ENCODE measurements at places on chromosomes 4 and X. TPM values are rescaled to one million over a fixed set of nuclear protein-coding genes. Genes with fewer than 3 reads are reported as not detected.

- DNase-seq = no peak
Observed at GRCh38 chr4:71300964-71301363, 37.9 kb upstream of the SLC4A4 start.

DNA sequence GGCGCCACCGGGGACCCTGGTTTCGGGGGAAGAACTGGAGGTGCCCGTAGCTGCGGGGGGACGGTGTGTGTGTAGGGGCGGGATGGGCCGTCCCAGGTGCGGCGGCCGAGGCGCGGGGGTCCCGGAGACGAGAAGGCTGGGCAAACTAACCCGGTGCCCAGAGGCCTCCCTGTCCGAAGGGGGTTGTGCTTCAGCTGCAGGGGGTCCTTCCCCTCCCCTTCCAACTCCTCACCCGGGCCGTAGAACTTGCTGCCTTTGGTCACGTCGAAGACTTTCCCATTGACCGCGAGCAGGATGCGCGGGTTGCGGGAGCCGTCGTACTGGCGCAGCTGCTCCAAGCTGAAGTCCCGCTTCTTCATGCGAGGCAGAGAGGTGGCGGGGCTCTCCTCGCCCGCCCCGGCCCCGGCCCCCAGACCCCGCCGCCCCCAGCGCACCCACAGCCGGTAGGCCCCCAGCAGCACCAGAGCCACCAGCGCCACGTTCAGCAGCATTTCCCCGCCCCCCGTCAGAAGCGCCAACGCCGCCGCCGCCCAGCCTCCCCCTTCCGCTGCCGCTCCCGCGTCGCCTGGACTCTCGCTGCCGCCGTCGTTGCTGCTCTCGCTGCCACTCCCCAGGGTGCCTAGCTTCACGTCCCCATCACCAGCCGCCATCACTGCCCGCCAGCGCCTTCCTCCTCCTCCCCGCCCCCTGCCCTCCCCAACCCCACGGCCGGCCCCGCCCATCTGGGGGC is at the start of gene PGRMC2:
Gene PGRMC2, minus strand, starts transcription at position 673 of the 730 bp plus-strand sequence. Its CDS starts 23 bp downstream, at position 650.
- DNase-seq = no peak

RPA4 gene
- polyA plus RNA-seq = not detected

GRCh38 chr4:117623326-117623725 is 411.0 kb upstream of the NDST3 start:
- DNase-seq = no peak

TLR6 gene
- polyA plus RNA-seq = 0.44 TPM

- no peak for DNase-seq
Observed at GRCh38 chr4:84862064-84862463, 104.4 kb downstream of the WDFY3 start.

DNA sequence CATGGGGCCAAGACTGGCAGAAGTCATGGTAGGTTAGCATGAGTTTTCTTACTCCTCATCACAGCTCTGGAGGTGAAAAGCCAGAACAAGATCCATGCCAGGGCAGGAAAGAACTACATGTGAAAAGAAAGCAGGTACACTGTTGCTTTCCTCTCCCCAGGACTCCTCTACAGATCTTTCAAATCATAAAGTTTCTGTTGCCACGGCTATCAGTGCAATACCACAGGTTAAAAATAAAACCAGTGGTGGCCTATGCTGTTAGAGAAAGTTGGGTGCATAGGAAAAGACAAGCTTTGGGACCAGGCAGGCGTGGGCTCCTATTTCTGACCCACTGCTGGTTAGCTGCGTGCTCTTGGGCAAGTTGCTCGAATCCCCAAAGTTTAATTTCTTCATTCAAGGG is 81.4 kb downstream of the SH3RF1 start:
- no peak for DNase-seq

GRCh38 chr4:53541577-53542206 is 49.6 kb downstream of the LNX1 start:
- DNase-seq = no peak

- no peak for DNase-seq
Observed at GRCh38 chrX:30653415-30654131, at the start of gene GK. GK (plus strand) TSS chrX:30653423; CDS start chrX:30653538, 115 bp downstream.

GRCh38 chr4:100804576-100805360 is 286.9 kb upstream of the EMCN start:
- DNase-seq = no peak

DNA sequence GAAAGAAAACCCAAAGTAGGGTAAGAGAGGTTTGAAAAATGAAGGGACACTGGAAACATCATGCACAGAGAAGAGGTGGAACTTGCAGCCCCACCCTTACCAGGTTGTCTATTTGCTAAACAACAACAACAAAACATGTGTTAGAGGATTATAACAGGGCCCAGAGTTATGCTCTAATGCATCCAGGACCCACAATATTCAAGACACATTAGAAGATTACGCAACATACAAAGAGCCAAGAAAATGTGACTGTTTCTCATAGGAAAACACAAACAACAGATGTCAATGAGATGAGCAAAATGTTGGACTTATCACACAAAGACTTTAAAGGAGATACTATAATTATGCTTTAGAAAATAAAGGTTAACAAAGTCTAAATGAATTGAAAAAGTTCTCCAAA is 128.5 kb downstream of the LRBA start:
- no peak for DNase-seq

GRCh38 chr4:118923891-118924290 is 35.2 kb downstream of the SYNPO2 start:
- no peak for DNase-seq

SMIM14 gene
- polyA plus RNA-seq = 53.9 TPM

MAGEA8 gene
- 0.14 TPM for polyA plus RNA-seq

DNA sequence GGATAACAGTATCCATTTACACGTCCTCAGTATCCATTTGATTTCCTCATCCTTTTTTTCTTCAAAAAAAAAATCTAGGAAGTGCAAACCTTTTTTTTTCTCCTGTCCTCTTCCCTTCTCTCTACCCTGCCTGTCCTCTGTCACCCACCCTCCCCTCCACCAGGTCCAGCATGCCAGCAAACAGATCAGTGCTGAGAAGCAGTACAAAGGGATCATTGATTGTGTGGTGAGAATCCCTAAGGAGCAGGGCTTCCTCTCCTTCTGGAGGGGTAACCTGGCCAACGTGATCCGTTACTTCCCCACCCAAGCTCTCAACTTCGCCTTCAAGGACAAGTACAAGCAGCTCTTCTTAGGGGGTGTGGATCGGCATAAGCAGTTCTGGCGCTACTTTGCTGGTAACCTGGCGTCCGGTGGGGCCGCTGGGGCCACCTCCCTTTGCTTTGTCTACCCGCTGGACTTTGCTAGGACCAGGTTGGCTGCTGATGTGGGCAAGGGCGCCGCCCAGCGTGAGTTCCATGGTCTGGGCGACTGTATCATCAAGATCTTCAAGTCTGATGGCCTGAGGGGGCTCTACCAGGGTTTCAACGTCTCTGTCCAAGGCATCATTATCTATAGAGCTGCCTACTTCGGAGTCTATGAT is 1.7 kb downstream of the SLC25A4 start:
- no peak for DNase-seq

PAGE1 gene
- not detected for polyA plus RNA-seq

DNA sequence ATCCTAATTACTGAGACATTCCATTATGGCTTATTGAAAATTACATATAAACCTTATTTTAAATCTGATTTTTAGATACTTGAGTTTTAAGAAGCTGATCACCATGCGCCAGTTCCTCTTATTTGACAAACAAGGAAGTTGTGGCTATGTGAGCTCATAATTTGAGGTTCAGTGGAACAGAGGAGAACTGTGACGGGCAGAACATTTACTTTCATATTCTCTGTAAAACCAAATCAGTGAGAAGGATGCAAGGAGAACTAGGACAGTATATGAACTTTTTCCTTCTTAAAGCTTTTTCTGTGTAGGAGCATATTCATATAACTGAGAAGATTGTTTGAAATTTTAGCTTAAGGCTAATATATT is 25.3 kb downstream of the STIM2 start:
- DNase-seq = no peak

DNA sequence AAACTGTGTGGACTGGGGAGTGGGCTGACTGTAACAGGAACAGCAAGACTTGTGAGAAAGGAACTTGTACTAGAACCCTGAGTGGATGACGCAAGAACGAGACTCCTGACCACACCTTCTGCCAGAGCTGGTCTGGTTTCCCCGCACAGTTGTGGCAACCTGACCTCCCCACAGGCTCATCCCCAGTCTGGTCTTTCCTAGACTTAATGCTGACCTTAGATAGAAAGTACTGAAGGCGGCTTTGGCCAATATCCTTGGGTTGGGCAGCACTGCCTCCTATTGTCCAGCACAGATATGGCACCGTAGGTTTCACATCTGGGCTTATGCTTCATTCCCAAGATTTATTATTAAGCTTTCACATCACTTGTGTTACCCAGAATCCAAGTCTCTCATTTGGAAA is 137.8 kb upstream of the FRG1 start:
- no peak for DNase-seq

- no peak for DNase-seq
Observed at GRCh38 chr4:4659871-4660651, 118.2 kb upstream of the STX18 start.

DNA sequence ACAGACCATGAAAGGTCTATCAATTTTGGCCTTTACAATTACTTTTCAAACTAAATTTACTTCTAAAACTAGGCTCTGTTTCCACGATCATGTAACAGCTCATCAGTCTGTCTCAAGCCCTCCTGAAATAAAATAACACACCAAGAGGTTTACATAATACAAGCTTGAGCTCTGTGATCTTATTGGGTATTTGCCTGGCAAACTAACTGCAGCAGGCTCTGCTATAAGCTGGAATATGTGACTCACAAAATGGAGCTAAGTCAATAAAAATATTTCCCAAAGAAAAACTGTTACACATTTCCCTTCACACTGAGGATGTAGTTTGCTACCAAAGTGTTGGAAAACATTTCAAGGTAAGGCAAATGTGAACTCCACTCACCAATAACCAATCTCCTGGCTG is 94.7 kb upstream of the GPM6B start:
- DNase-seq = no peak

- DNase-seq = no peak
Observed at GRCh38 chr4:123345137-123345934, 51.3 kb upstream of the SPRY1 start.

UCP1 gene
- polyA plus RNA-seq = 0.30 TPM

CTAG1B gene
- not detected for polyA plus RNA-seq

HHIP gene
- polyA plus RNA-seq = 2.8 TPM

DNA sequence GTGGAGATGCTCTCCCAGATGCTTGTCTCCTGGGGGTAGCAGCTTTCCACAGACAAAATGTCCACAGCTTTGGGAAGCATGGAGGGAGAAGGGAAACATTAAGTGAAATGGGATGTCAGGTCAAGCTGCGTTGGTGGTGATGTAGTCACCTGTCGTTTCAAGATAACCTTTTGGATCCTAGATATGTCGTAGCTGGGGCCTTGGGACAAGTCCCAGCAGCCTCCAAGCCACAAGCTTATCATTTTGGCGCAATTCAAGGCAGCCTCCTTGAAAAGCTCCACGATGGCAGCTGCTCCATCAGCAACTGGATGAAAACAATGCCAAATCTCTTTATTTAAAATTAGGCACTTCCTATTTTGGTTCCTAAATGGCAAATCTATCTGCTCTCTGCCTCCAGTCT is 52.0 kb downstream of the RTL9 start:
- DNase-seq = no peak

DNA sequence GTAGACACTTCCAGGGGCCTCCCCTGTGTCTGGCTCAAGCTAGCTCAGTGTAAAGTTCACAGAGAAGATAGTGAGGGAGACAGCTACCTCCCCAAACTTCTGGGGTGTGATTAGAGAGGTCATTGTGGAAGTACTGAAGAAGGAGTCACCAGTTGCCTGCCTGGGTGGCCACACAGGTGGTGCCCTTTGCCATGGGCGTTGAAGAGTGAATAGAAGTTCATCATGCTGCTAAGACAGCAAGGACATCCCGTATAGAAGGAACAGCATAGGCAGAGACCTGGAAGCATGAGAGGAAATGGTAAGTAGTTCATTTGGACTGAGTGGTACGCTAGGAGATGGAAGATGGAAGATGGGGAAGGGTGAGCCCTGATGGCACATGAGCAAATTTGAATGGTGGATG is 110.1 kb downstream of the PJA1 start:
- DNase-seq = no peak

DNA sequence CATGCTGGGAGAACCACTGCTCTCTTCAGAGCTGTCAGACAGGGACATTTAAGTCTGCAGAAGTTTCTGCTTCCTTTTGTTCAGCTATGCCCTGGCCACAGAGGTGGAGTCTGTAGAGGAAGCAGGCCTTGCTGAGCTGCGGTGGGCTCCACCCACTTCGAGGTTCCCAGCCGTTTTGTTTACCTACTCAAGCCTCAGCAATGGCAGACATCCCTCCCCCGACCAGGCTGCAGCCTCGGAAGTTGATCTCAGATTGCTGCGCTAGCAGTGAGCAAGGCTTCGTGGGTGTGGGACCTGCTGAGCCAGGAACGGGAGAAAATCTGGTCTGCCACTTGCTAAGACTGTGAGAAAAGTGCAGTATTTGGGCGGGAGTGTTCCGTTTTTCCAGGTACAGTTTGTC is 118.9 kb downstream of the SLC10A6 start:
- no peak for DNase-seq

ARMCX4 gene
- polyA plus RNA-seq = 24.6 TPM

GRCh38 chrX:139299309-139299708 is 231.2 kb upstream of the F9 start:
- DNase-seq = no peak

GRCh38 chr4:72319601-72320021 is 249.4 kb downstream of the ADAMTS3 start:
- no peak for DNase-seq

- no peak for DNase-seq
Observed at GRCh38 chr4:1871471-1872021, 353 bp downstream of the NSD2 start.
